Lung (tissue), 17 donors: ENCODE measurements at places on chromosomes 7 and 10.

- H3K4me1 ChIP-seq = no peaks in the 10 kb centered on the region
- no peaks in the 10 kb centered on the region for H3K27me3 ChIP-seq
- no peak overlapping the region for H3K4me3 ChIP-seq
- H3K36me3 ChIP-seq = no peaks in the 10 kb centered on the region
Observed at GRCh38 chr7:40945788-40946187, 757.1 kb downstream of the INHBA start.

DNA sequence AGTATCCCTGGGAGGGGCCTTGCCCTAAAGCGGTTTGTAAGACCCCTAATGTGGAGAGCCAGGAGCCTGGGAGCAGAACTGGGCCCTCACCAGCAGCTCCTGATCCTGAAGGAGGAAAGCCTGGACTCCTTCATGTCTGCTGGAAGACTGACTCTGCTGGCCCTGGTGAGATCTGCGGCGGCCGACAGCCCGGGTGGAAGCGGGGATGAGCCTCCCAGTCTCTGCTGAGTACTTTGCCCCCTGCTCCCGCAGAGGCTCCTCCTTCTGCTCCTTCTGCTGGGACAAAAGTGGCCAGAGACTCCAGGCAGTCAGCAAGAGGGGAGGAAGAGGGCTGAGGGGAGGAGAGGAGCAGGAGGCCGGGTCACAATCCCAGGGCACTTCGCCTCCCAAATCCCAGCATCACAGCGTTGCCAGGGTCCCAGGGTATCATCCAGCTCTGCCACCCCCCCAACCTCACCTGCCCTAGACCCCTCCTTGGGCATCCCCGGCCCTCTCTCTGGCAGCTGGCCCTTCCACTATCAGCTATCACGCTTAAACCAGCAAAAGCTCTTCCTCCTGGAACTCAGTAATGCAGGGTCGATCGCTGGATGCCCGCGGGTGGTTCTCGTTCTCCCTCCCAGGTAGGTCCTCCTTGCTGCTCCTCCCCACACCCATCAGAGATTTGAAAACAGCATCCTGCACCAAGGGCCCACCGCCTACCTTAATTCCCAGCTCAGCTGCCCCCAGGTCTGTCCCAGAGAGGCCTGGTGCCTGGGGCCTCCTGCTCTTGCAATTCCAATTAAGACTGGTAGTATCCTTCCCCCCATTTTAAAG lies 7.9 kb downstream of the TBATA start:
- no peaks in the 10 kb centered on the region for H3K4me1 ChIP-seq
- no peak overlapping the region for H3K4me3 ChIP-seq
- no peak overlapping the region for H3K27ac ChIP-seq
- no peaks in the 10 kb centered on the region for H3K27me3 ChIP-seq
- H3K36me3 ChIP-seq = no peaks in the 10 kb centered on the region

- H3K36me3 ChIP-seq = no peaks in the 10 kb centered on the region
- no peaks in the 10 kb centered on the region for H3K27me3 ChIP-seq
- no peak overlapping the region for H3K27ac ChIP-seq
- no peak overlapping the region for H3K4me3 ChIP-seq
- H3K4me1 ChIP-seq = no peaks in the 10 kb centered on the region
- DNase-seq = no peak
Observed at GRCh38 chr10:83734278-83734677, 405.0 kb upstream of the GHITM start.

GRCh38 chr7:119959811-119960210 lies 313.2 kb upstream of the KCND2 start:
- H3K27me3 ChIP-seq = no peaks in the 10 kb centered on the region
- H3K4me3 ChIP-seq = no peak overlapping the region
- H3K4me1 ChIP-seq = no peaks in the 10 kb centered on the region
- H3K27ac ChIP-seq = no peak overlapping the region
- no peak for DNase-seq

- DNase-seq = no peak
- H3K27me3 ChIP-seq = no peaks in the 10 kb centered on the region
- peaks cover 39% of the 10 kb centered on the region for H3K4me1 ChIP-seq
Observed at GRCh38 chr10:488081-488932, 201.2 kb downstream of the DIP2C start.

GRCh38 chr7:111080495-111081105 lies 10.3 kb upstream of the LRRN3 start:
- no peaks in the 10 kb centered on the region for H3K27me3 ChIP-seq
- no peaks in the 10 kb centered on the region for H3K36me3 ChIP-seq
- H3K4me3 ChIP-seq = no peak overlapping the region
- peaks cover 10% of the 10 kb centered on the region for H3K4me1 ChIP-seq

DNA sequence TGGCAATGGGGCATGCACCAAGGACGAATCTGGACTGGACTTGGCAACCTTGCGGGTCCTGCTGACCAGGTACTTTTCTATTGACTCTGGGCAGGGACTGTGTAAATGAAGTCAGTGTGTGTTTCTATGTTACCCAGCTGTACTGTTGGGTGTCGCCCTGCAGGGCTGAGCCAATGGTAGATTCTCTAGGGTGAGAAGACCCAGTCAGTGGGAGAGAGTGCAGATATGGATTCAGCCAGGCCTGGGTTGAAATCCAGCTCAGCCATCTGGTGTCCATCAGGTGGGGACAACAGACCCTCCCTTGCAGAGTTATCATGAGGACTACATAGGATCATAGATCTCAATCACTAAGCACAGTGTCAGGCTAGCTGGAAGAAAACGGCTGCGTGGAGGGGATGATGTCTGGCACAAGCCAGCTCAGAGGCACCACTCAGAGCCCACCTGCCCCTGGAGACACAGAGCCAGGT lies 4.9 kb upstream of the PPIF start:
- no peak overlapping the region for H3K4me3 ChIP-seq
- no peaks in the 10 kb centered on the region for H3K27me3 ChIP-seq
- peak; percentile 7 for DNase-seq
- H3K36me3 ChIP-seq = no peaks in the 10 kb centered on the region

DNA sequence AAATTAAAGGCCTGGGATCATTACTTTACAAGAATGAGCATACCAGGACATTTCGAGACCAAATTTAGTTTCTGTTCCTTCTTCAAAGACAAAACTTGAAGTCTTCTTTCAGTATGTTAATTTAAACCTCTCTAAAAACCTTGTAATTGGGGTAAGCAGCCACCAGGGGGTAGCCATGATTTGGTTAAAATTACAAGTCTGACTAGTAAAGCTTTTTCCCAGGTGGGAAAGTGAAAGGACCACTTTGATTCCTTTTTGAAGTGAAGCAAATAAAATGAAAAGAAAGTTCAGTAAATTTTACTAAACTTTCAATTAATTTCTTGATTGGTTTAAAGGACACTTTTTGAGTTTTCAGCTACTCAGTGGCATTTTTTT lies 294.3 kb downstream of the BBS9 start:
- DNase-seq = no peak
- H3K4me1 ChIP-seq = no peaks in the 10 kb centered on the region
- no peaks in the 10 kb centered on the region for H3K36me3 ChIP-seq
- H3K4me3 ChIP-seq = no peak overlapping the region

DNA sequence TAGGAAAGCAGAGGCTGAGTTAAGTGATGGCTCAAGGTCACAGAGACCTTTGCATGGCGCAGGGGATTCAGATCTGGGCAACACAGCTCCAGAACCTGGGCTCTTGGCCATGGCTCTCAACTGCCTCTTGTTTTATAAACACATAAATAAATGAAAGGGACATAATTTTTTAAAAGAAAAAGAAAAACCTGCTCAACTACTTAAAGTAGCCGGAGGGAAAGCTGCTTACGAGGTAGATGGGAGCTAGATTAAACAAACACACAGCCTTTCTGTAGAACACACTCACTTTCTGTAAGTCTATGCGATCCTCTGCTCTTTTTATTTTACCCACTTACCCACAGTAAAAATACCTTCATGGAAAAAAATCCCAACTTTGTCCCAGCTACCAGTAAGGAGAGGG lies 81.3 kb downstream of the PIP4K2A start:
- no peak for DNase-seq
- H3K36me3 ChIP-seq = no peaks in the 10 kb centered on the region
- no peak overlapping the region for H3K27ac ChIP-seq
- peaks cover 8% of the 10 kb centered on the region for H3K4me1 ChIP-seq

DNA sequence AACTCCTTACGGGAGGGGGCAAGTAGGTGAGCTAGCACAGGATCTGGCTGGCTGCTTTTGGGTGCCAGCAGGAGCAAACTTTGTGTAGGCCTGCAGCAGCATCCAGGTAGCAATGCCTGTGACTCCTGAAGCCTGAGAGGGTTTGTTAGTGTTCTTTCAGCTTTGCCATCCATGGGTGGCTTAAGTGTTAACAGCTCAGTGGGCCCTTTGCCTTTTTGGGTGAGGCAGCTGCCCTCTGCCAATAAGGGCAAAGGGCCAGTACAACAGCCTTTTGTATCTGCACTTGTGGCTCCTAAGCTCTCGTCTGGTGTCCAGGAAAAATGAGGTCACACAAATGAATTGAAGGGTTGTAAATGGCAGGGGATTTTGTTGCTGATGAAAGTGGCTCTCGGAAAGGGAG lies 359.0 kb upstream of the CHRM2 start:
- no peak overlapping the region for H3K4me3 ChIP-seq

- no peak overlapping the region for H3K27ac ChIP-seq
- DNase-seq = peak; percentile 72
- H3K36me3 ChIP-seq = no peaks in the 10 kb centered on the region
- no peak overlapping the region for H3K4me3 ChIP-seq
- no peaks in the 10 kb centered on the region for H3K27me3 ChIP-seq
- H3K4me1 ChIP-seq = peaks cover 4% of the 10 kb centered on the region
Observed at GRCh38 chr7:17027143-17027788, 145.5 kb upstream of the AGR3 start.

DNA sequence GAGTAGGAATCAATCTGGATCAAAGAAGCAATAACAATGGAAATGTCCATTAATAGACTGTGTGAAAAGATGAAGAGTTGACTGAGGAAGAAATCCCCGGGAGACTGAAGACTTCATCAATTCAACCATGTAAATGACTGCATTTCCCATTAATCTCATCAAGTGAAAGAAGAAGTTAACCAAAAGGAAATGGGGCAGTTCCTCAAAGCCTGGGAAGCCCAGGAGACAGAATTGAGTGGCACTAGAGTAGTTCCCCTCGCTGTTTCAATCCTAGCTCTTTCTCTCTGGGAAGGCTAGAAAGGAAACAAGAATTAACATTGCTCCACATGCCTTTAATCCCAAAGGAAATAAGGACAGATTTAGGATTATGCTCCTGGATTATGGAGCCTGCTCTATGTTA lies 4.8 kb upstream of the OR6V1 start:
- H3K36me3 ChIP-seq = no peaks in the 10 kb centered on the region
- no peaks in the 10 kb centered on the region for H3K27me3 ChIP-seq
- H3K4me3 ChIP-seq = no peak overlapping the region
- no peak for DNase-seq

DNA sequence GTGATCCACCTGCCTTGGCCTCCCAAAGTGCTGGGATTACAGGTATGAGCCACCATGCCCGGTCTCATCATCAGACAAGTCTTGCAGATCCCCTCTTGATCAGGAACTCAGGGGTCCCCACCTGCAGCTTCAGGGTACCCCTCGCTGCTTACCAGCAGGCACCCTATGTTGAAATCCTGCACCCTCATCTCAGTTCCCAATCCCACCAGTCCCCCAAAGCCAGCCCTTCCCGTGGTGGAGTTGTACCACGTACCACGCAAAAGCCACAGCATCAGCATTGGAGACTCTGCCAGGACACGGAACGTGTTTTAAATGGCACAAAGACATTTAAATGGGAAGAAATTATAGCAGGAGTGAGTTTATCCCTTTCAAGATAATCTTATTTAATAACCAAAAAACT lies 202.0 kb downstream of the CUX1 start:
- H3K27me3 ChIP-seq = no peaks in the 10 kb centered on the region
- no peak overlapping the region for H3K27ac ChIP-seq
- H3K36me3 ChIP-seq = no peaks in the 10 kb centered on the region
- no peak overlapping the region for H3K4me3 ChIP-seq
- DNase-seq = no peak

DNA sequence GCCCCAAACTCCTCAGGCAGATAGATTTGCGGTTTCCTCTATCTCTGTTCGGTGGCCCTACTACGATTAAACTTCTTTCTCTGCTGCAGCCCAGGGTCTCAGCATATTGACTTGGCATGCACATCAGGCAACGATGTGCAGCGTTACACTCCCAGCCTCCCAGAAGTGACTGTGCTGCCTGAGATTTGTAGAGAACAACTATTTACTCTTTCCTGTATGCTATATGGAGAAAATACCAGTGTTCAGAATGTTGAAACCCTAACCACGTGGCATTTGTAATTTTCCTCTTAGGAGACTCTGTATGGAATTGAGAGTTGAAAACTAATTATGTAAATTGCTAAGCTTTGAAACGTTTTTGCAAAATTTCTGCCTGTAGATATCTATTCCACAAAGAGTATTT lies 50.9 kb downstream of the GNAI1 start:
- no peaks in the 10 kb centered on the region for H3K36me3 ChIP-seq
- no peak overlapping the region for H3K4me3 ChIP-seq
- DNase-seq = no peak
- H3K4me1 ChIP-seq = peaks cover 15% of the 10 kb centered on the region
- H3K27me3 ChIP-seq = no peaks in the 10 kb centered on the region

GRCh38 chr10:61187601-61188000 lies 243.6 kb upstream of the RHOBTB1 start:
- H3K4me3 ChIP-seq = no peak overlapping the region
- DNase-seq = no peak
- no peaks in the 10 kb centered on the region for H3K36me3 ChIP-seq
- no peaks in the 10 kb centered on the region for H3K27me3 ChIP-seq
- H3K4me1 ChIP-seq = no peaks in the 10 kb centered on the region

GRCh38 chr10:85919491-85920021 lies 447.0 kb downstream of the GRID1 start:
- no peaks in the 10 kb centered on the region for H3K27me3 ChIP-seq
- H3K27ac ChIP-seq = no peak overlapping the region
- H3K4me1 ChIP-seq = peaks cover 19% of the 10 kb centered on the region
- no peaks in the 10 kb centered on the region for H3K36me3 ChIP-seq

GRCh38 chr7:2451171-2452073 lies 24.8 kb downstream of the GRIFIN start:
- no peak overlapping the region for H3K4me3 ChIP-seq
- DNase-seq = peak; percentile 72
- no peaks in the 10 kb centered on the region for H3K36me3 ChIP-seq
- no peaks in the 10 kb centered on the region for H3K4me1 ChIP-seq
- no peak overlapping the region for H3K27ac ChIP-seq

DNA sequence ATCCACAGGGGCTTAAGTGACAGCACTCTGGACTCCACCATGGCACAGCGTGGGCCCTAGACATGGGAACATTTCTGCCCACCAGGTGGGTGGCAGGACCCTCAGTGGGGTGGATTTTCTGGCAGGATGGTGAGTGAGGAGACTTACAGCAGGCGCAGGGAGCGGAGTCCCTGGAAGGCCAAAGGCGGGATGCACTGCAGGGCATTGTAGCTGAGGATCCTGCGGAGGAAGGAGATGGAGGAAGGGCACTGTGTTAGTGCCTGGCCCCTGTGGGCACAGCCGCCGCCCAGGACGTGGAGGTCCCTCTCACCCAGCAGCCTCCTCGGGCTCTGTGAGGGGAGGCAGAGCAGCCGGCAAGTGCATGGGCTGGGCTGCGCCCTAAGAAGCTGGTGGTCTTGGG lies 154.3 kb downstream of the SLIT1 start:
- no peaks in the 10 kb centered on the region for H3K27me3 ChIP-seq
- H3K27ac ChIP-seq = no peak overlapping the region
- DNase-seq = no peak
- H3K4me3 ChIP-seq = no peak overlapping the region
- no peaks in the 10 kb centered on the region for H3K36me3 ChIP-seq

- no peak overlapping the region for H3K27ac ChIP-seq
- H3K36me3 ChIP-seq = no peaks in the 10 kb centered on the region
- no peak overlapping the region for H3K4me3 ChIP-seq
- H3K4me1 ChIP-seq = no peaks in the 10 kb centered on the region
Observed at GRCh38 chr10:71881647-71882355, 30.8 kb upstream of the PSAP start.

- H3K4me3 ChIP-seq = peak within 1 kb of the TSS; percentile 47
- no peaks in the 10 kb centered on the region for H3K27me3 ChIP-seq
- H3K27ac ChIP-seq = no peak within 1 kb of the TSS
- no peaks in the 10 kb centered on the region for H3K4me1 ChIP-seq
- DNase-seq = peak; percentile 70
Observed at GRCh38 chr10:69629897-69630650, at the start of gene FAM241B. FAM241B (plus strand) TSS chr10:69630247; CDS start chr10:69631744, 1,497 bp downstream.
